RPMI7951 (cell line): ENCODE measurements at places on chromosomes 12 and 14. TPM values are rescaled to one million over a fixed set of nuclear protein-coding genes. Genes with fewer than 3 reads are reported as not detected.

- no peak for DNase-seq
Observed at GRCh38 chr12:58262796-58263195, 321.4 kb downstream of the ATP23 start.

BCL2L2 gene
- total RNA-seq = 7.1 and 9.5 TPM in 2 replicates

MSRB3 gene
- 25.7 and 27.7 TPM in 2 replicates for total RNA-seq

GRCh38 chr14:51845811-51846210, 14.6 kb upstream of the GNG2 start:
- no peak for DNase-seq

- DNase-seq = no peak
Observed at GRCh38 chr12:102917026-102917787, at the start of gene PAH. Gene PAH (minus strand): TSS chr12:102917244. CDS start chr12:102917130, 114 bp downstream.

GRCh38 chr14:80152763-80153162, 58.5 kb downstream of the DIO2 start:
- DNase-seq = no peak
